Activated naive CD4-positive, alpha-beta T cell treated with anti-CD3 and anti-CD28 coated beads, Interleukin-2, amount 50 U/mL, for 72 hours (primary cell): ENCODE measurements at places on chromosomes 5 and 9. TPM values are rescaled to one million over a fixed set of nuclear protein-coding genes. Genes with fewer than 3 reads are reported as not detected.

Gene PCDHGB6
- 0.08 TPM for total RNA-seq

Gene TPPP
- total RNA-seq = 0.10 TPM

Gene BTNL9
- total RNA-seq = not detected

Gene SHOC1
- not detected for total RNA-seq

Gene SH3PXD2B
- 0.09 TPM for total RNA-seq

Gene TEX48
- total RNA-seq = not detected

Gene RIMOC1
- total RNA-seq = 23.6 TPM

Gene HIGD2A
- total RNA-seq = 154 TPM

Gene PTPN3
- total RNA-seq = 0.80 TPM

Gene STPG3
- not detected for total RNA-seq

Gene SLC4A9
- total RNA-seq = 0.25 TPM

Gene C5orf34
- total RNA-seq = 24.2 TPM

Gene FAM169A
- total RNA-seq = 6.1 TPM

Gene AIF1L
- total RNA-seq = 3.1 TPM

Gene DRD1
- total RNA-seq = not detected

Gene IFNK
- total RNA-seq = not detected

Gene DIPK1B
- total RNA-seq = 0.37 TPM

Gene TNFSF8
- total RNA-seq = 11.0 TPM

Gene CCL19
- not detected for total RNA-seq

Gene DMRT3
- total RNA-seq = not detected

Gene PRSS3
- total RNA-seq = not detected

Gene AFAP1L1
- total RNA-seq = 0.99 TPM

Gene TMEM174
- total RNA-seq = not detected

Gene SPINK13
- total RNA-seq = not detected

Gene HSD17B4
- total RNA-seq = 49.7 TPM

Gene TMEFF1
- total RNA-seq = 0.91 TPM

Gene GHR
- total RNA-seq = not detected

Gene KCNT1
- total RNA-seq = not detected

Gene HTR1A
- total RNA-seq = not detected

Gene MAMDC2
- total RNA-seq = not detected

Gene GAS1
- not detected for total RNA-seq

Gene DUSP1
- total RNA-seq = 17.6 TPM

Gene STK32A
- total RNA-seq = not detected

Gene ZBTB34
- total RNA-seq = 5.2 TPM

Gene TAF1L
- total RNA-seq = not detected

Gene NUTM2F
- total RNA-seq = not detected

Gene BARHL1
- not detected for total RNA-seq

Gene OR4F3
- total RNA-seq = not detected

Gene TMEM252
- not detected for total RNA-seq

Gene IL13
- total RNA-seq = 0.98 TPM

Gene CCDC183
- total RNA-seq = 0.18 TPM

Gene ACTBL2
- not detected for total RNA-seq

Gene SLC6A7
- total RNA-seq = not detected

Gene OLFML2A
- not detected for total RNA-seq

Gene PDE8B
- not detected for total RNA-seq

Gene SYK
- total RNA-seq = 0.16 TPM

Gene GLRA1
- total RNA-seq = not detected

Gene NDUFS4
- total RNA-seq = 60.6 TPM

Gene DMXL1
- 26.8 TPM for total RNA-seq

Gene TRPM6
- not detected for total RNA-seq

Gene SMIM23
- not detected for total RNA-seq

Gene PCDHGB2
- total RNA-seq = 0.12 TPM

Gene MATR3
- 182 TPM for total RNA-seq
